ENCODE measurements at places on chromosomes 4 and X.

DNA sequence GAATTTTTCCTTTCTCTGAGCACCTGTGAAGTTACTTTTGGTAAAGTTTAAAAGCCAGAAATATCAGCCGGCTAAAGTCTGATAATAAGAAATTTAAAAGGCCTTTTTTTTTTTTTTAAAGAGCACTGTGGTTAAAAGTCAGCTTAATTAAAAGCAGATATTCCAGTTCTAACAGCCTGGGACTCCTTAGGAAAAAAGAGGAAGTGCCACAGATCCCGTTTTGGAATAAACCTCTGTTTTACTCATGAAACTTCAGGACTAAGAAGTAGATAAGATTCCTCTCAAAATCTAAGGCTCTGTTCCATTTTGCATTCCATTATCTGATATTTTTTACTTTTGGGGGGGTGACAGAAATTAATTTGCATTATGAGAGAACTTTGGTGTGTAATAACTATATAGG is 37.8 kb downstream of the ABCB7 start:
- no peak for DNase-seq

GRCh38 chr4:55364691-55365344 is 18.8 kb downstream of the SRD5A3 start:
- no peak for DNase-seq

DNA sequence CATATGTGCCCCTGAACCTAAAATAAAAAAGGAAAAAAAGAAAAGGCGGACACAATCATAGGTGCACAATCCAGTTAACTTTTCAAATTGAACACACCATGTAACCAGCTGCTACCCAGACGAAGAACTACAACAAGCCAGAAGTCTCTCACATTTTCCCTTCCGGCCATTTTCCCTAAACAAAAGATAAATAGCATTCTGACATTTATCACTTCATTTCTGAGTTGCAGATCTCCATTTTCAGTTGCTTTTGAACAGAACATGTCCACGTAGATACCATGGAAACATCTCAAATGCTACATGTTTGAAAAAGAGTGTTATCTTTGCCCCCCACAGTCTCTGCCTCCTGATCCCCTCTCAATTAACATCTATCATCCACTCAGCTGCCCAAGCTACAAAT is 29.2 kb upstream of the CABS1 start:
- DNase-seq = no peak

- DNase-seq = no peak
These were observed 142.4 kb downstream of the TSPAN5 start for GRCh38 chr4:98516042-98516440.

- no peak for DNase-seq
These were observed 29.0 kb upstream of the MAOA start for GRCh38 chrX:43627147-43627546.

DNA sequence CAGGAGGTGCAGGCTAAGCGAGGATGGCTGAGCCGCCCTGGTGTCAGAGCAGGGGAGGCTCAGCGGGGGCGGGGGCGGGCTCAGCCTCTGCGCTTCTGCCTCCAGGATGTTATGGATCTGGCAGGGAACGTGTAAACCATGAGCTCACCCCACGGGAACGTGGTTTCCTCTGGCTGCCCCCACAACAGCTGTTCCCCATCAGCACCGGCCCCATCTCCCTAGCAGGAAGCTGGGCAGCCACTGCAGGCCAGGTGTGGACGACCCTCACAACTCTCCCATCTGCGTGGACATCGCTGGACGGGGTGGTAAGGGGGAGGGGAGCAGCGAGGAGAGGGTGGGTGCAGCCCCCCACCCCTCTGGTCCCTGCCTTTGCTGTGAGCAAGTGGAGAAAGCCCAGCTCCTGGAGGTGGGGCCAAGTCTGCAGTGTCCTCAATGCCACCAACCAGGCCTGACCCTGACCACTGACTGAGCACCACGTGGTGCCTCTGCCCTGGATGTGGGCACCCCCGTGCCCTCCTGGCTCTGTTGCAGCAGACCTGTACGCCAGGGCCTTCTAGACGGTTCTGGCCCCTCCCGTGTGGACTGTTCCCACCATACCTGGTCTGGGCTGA is 28.1 kb upstream of the SPON2 start:
- DNase-seq = no peak

All from CD14-positive monocyte (primary cell).